Right cardiac atrium (tissue), 5 donors: ENCODE measurements at places on chromosomes 2 and 18. TPM values are rescaled to one million over a fixed set of nuclear protein-coding genes. Genes with fewer than 3 reads are reported as not detected.

The FAM136A gene
- total RNA-seq, result 21.1 TPM

The ASIC4 gene
- total RNA-seq, result 1.8 TPM

The PLB1 gene
- total RNA-seq, result 2.7 TPM

The CPO gene
- not detected for total RNA-seq

The CAPN14 gene
- 0.11 TPM for total RNA-seq

The MC2R gene
- total RNA-seq, result not detected

The HOXD12 gene
- not detected for total RNA-seq

The SPATS2L gene
- total RNA-seq, result 124 TPM

The DCDC2C gene
- total RNA-seq, result not detected

The LIMS3 gene
- total RNA-seq, result 3.3 TPM

The OTOS gene
- not detected for total RNA-seq

The SLC23A3 gene
- 0.57 TPM for total RNA-seq

The RNF152 gene
- total RNA-seq, result 17.9 TPM

The PSTPIP2 gene
- 4.0 TPM for total RNA-seq

The PROKR1 gene
- total RNA-seq, result not detected

The CELF4 gene
- 1.2 TPM for total RNA-seq

The CTAGE1 gene
- 0.09 TPM for total RNA-seq

The EHBP1 gene
- total RNA-seq, result 37.5 TPM

The KCNE4 gene
- 5.0 TPM for total RNA-seq

The C2orf15 gene
- total RNA-seq, result not detected

The LRATD1 gene
- 9.6 TPM for total RNA-seq

The DHRS9 gene
- total RNA-seq, result 84.0 TPM

The CHRNG gene
- total RNA-seq, result not detected

The DPP10 gene
- total RNA-seq, result not detected

The NT5DC4 gene
- not detected for total RNA-seq

The MAP2 gene
- 6.2 TPM for total RNA-seq

The GNAL gene
- total RNA-seq, result 8.7 TPM

The CIB4 gene
- not detected for total RNA-seq

The NEB gene
- total RNA-seq, result 48.5 TPM

The NXPH2 gene
- not detected for total RNA-seq

The GALM gene
- 23.0 TPM for total RNA-seq

The KCNK3 gene
- 28.8 TPM for total RNA-seq

The FMNL2 gene
- 7.2 TPM for total RNA-seq

The TRIM43 gene
- not detected for total RNA-seq

The WDR35 gene
- 6.2 TPM for total RNA-seq

The RIT2 gene
- not detected for total RNA-seq

The OSBPL1A gene
- 66.9 TPM for total RNA-seq

The SLC16A14 gene
- total RNA-seq, result 5.8 TPM

The MOGAT1 gene
- not detected for total RNA-seq

The SUPT7L gene
- total RNA-seq, result 27.4 TPM

The STARD6 gene
- not detected for total RNA-seq

The IFIH1 gene
- total RNA-seq, result 10.1 TPM

The B4GALT6 gene
- 11.7 TPM for total RNA-seq

The REG3G gene
- not detected for total RNA-seq

The SPP2 gene
- not detected for total RNA-seq

The CCDC74B gene
- total RNA-seq, result 1.4 TPM

The ST6GAL2 gene
- 0.64 TPM for total RNA-seq

The PAX3 gene
- total RNA-seq, result 0.34 TPM

The TMEFF2 gene
- total RNA-seq, result 3.3 TPM

The MGAT4A gene
- total RNA-seq, result 37.2 TPM

The ICA1L gene
- total RNA-seq, result 13.0 TPM

The CARF gene
- 7.4 TPM for total RNA-seq

The REEP1 gene
- total RNA-seq, result 25.3 TPM

The CFC1 gene
- 0.45 TPM for total RNA-seq

The PAIP2B gene
- 34.5 TPM for total RNA-seq

The ANKRD30BL gene
- total RNA-seq, result not detected

The GFPT1 gene
- 53.3 TPM for total RNA-seq

The OSR1 gene
- total RNA-seq, result 8.8 TPM

The LYPD1 gene
- total RNA-seq, result not detected
